NCI-H2227 treated with DMSO at 0.1 percent for 48 hours (cell line): ENCODE measurements at places on chromosomes 3 and 15.

- peak; percentile 63 for DNase-seq
These were observed 42.0 kb upstream of the CFAP161 start for GRCh38 chr15:81091889-81092558.

DNA sequence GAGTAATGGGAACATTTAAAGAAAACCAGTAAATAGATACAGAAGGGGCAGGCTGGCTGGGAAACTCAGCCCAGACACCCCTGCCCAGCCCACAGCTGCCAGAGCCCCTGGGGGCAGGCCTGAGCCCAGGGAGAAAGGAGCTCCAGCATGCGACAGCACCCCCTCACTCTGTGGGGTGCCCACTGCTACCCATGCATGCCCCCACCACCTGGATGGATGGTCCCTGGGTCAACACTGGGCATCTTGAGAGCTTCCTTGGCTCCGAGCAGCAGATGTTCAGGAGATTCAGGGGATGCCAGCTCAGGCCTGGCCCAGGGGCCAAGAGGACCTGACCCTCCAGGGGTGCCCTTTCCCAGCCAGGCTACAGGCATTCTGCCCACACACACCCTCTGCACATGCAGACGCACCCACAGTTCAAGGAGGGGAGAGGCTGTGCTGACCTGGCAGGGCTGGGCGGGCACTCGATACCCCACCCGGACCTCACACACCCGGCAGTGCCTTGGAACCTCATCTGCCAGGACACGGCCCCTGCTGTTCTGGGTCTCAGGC lies 31.5 kb downstream of the PTH1R start:
- DNase-seq, result no peak

- no peak for DNase-seq
These were observed 65.0 kb upstream of the SEMA6D start for GRCh38 chr15:47652328-47652727.

DNA sequence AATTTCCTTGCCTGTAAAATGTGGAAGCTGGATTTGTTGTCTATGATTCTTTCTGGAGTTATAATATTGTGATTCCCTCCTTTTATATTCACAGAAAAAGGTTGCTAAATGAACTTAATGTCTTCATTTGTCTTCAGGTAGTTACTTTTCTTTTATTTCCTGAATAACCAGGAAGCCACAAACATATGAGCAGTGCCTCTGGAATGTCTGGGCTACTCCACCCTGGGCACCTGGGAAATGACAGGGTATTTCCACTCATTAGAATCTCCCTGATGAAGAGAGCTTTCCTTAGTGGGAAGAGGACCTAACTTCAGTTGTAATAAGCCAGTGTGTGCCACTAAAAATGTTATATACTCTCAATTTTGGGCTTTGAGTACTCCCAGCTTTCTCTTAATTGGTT lies 3.8 kb upstream of the SLMAP start:
- no peak for DNase-seq

- DNase-seq, result no peak
These were observed 7.4 kb upstream of the ZFYVE19 start for GRCh38 chr15:40799523-40799922.

- no peak for DNase-seq
These were observed 48.8 kb downstream of the ABHD2 start for GRCh38 chr15:89136818-89137772.

DNA sequence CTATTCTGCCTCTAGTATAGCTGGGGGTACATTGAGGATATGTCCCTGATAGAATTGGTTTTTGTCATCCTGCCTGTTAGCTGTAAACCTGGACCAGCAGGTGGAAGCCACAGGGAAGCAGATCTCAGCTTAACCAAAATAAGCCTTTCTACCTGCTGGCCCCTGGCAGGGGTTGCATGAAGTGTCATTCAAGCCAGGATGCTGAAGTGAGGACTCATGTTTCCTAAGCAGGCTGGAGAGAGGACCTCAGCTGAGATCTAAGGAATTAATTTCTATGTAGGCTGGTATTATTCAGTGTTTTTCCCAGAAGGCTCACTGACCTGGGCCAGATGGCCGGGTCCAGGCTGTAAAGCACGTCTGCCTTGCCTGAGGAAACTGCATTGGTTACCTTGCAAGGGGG lies 128.9 kb downstream of the MEGF11 start:
- no peak for DNase-seq

DNA sequence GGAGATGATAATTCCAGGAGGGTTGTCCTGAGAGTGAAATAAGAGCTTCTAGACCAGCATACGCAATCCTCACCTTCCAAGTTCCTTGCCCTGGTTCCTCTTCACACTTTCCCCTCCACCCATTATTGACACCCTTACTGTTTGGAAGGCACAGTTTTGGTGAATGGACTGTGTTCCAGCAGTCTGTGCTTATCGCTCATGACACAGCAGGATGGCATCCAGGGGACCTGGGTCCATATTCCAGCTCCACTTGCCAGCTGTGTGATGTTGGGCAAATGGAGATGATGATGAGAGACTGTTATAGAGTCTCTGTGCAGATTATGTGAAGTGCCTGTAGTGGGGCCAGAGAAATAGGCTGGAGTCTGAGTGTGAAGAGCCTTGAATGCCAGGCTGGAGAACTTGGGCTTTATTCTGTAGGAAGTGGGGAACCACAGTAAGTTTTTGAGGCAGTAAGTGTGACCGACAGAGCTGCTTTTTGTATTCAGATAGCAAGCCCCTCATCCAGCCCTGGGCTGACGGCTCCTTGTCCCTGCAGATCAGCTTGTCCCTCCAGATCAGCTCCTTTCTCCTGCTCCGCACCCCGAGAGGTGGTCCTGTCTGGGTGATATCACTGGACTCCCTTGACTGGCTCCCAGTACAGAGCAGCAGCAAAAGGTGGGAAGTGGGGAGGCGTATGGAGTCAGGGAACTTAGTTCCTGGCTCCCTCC lies 8.1 kb downstream of the KBTBD13 start:
- no peak for DNase-seq

GRCh38 chr15:39621210-39621609 lies 40.3 kb downstream of the THBS1 start:
- no peak for DNase-seq

DNA sequence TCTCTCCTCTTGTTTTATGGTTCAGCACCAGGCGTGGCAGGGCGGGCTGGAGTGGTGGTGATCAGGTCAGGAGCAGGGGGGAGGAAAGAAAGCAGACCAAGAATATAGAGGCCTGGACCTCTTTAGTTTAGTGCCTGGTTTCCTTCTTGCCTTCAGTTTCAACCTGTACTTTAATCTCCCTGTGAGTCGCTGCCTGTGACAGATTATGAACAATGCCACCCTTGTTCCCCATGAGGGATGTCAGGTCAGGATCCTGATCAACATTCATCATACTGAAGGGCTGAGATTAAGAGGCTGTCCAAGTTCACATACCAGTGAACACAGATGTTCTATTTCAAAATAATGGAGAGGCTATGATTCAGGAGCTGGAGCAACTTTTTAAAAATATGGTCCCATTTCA lies 11.4 kb downstream of the ENTPD3 start:
- no peak for DNase-seq

- DNase-seq, result no peak
These were observed 16.6 kb downstream of the DUOX1 start for GRCh38 chr15:45146405-45146804.

- no peak for DNase-seq
These were observed 6.5 kb downstream of the METTL6 start for GRCh38 chr3:15420871-15421270.

DNA sequence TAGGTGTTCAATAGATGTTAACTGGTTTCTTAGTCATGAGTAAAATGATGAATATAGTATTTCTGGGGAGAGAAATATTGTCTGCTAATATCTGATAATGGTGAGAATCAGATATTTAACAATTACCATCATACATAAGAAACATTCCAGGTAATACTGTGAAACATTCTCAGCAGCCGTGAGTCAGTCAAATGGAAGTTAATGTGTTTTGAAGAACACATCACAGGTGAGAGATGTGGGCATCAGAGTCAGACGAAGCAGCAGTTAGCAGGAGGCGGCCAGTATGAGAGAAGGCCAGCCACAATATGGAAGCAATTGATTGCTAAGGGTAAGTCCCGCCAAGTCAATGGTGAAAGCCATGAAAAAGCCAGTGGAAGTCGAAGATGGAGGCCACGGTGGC lies 1035.9 kb downstream of the TUSC7 start:
- no peak for DNase-seq

DNA sequence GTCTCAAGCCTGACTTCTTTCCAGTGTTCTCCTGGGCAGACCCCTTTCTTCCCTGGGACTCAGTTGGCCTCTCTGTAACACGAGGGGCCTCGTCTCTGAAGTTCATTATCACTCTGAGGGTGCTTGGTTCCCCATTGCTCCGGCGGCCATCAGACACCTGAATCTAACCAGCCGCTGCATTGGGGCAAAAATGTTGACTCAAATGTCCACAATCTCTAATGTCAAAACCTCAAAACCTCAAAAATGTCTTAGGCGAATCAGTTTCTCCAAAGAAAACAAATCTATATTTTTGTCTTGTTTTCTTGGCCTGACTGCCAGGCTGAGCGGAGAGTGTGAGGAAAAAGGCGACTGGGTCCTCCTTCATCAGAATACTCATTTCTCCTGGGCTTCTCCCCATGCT lies 220.7 kb downstream of the VPS13C start:
- no peak for DNase-seq

- peak; percentile 9 for DNase-seq
These were observed 2.3 kb downstream of the ANXA2 start for GRCh38 chr15:60395276-60396011.

GRCh38 chr3:8875836-8876235 lies 87.4 kb downstream of the RAD18 start:
- DNase-seq, result no peak

DNA sequence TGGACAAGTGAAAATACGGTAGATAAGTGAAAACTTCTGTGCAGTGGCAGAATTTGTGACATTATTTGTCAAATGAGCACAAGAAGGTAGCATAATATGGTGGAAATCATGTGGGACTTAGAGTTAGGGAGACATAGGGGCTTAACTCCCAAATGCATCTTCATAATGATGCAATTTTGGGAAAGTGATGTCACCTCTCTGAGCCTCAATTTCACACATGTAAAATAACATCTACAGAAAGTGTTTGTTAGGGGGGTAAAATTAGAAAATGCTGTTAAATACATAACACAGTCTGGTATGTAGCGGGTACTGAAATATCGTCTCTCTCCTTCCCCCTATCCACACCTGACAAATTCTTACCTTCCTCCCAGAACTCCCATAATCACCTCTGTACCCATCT lies 52.9 kb upstream of the CAPN7 start:
- DNase-seq, result no peak

- no peak for DNase-seq
These were observed 304.9 kb downstream of the FGF12 start for GRCh38 chr3:192422321-192422996.
